ENCODE measurements at places on chromosomes 3 and 15.
A peak's percentile ranks its signal among the peaks of the same experiment; 100 is the strongest.

DNA sequence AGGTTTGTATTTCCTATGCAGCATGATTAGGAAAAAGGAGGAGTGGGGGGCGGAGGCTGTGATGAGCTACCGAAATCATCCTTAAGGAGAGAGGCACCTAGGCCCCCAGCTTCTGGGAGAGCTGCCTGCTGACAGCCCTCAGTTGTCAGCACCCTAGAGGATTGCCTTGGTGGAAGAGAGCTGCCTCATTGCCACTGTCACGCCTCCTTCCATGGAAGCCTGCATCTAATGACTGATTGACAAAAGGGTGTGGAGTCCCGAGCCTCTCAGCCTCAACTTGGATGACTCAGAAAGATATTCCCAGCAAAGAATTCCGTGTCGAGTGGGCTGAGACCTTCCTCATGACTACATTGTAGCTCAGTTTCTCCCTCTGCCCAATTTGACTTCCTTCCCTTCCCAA is 320.4 kb upstream of the PROK2 start:
- no peak for DNase-seq

DNA sequence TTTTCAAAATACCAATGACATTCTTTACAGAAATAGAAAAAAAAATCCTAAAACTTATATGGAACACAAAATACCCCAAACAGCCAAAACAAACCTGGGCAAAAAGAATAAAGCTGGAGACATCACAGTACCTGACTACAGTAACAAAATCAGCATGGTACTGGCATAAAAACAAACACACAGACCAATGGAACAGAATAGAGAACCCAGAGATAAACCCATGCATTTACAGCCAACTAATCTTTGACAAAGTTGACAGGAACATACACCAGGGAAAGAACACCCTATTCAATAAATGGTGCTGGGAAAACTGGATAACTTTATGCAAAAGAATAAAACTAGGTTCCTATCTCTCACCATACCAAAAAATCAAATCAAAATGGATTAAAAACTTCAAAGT is 36.4 kb downstream of the SCAPER start:
- DNase-seq: no peak

- no peak for DNase-seq
These were observed 6.6 kb downstream of the FSIP1 start for GRCh38 chr15:39776068-39776467.

DNA sequence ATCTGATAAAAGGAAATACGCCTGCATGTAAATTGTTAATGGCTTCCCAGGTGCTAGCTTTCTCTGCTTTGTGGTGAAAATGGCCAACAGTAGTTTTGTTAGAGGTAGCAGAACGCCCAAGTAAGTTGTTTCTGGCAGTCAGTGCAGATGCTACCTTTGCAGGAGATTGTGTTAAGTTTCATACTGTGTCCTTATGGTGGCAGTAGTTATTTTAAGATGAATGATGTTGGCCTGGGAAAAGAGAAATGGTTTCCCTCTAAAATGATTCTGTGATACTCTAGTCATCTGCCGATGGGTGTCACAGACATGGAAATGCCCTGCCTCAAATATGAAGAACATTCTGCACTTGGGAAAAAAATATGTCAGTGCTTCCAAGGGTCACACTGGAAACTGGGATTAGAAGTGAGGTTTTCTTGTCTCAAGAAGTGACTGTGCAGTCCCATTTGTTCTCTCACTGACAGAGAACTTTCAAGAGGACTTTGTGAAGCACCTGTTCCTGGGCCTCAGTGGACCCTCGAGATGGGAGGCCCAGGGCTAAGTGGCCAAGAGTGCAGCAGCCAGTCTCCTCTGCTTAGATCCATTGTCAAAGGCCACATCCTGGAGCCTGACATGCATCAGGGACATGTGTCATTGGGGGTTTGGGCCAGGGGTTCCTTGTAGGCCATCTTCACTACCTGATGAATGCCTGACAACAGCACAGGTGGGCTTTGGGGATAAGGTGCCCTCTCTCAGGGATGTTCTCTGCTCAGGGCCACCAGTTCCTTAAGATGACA is 393.3 kb downstream of the CACNA2D3 start:
- no peak for DNase-seq

GRCh38 chr15:69394556-69395282 is 19.4 kb upstream of the KIF23 start:
- DNase-seq: peak; percentile 75

DNA sequence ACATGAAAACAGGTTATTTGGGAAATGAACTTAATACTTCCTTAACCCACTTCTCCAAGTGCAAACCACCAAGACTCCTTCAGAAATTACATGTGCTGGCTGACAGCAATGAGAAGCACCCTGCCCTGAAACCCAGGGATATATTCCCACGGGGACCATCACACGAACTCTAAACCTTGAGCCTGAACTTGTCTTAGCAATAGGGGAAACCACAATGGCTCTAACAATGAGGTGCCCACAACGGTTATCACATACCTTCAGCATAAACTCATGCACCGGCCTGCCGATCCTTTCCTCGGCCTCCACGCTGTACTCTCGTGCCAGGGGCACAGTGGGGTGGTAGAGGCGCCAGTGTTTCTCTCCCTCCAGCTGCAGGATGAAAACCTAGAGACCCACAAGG is 13.4 kb downstream of the RIOX2 start:
- DNase-seq: no peak

DNA sequence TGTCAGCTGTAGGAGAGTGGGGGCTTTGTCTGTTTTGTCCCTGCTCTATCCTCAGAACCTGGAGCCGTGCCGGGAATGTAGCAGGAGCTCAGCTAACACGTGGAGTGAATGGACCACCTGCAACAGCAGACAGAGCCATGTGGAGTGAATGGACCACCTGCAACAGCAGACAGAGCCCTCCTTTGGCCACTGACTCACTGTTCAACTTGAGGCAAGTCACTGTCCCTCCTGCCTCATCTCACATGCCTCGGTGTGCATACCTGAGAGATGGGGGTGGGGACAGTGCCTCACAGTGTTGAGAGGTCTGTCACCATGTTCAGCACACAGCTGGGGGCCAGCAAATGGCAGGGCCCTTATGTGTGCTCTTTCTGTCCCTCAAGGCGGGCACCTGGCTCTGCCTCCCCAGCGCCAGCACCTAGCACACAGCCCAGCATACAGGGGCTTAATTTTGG is 27.9 kb downstream of the FEM1B start:
- no peak for DNase-seq

DNA sequence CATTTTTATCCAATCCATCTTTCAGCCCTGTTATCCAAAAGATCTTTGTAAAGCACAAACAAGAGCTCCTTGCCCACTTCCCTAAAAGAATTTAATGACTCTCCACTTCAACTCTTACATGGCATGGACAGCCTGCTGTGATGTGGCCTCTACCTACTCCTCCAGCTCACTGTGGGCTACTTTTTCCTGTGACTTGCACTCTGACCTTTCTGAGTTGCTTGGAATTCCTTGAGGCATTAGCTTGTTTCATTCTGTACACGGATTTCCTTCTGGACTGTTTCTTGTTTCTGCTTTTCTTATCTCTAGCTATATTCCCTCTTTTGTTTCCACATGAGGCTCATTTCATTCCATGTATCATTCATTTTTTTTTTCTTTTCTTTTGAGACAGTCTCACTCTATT is 15.2 kb downstream of the QTRT2 start:
- DNase-seq: no peak

GRCh38 chr3:70832089-70832833 is 519.8 kb upstream of the MDFIC2 start:
- no peak for DNase-seq

GRCh38 chr3:189756582-189757078 is 125.4 kb downstream of the TP63 start:
- DNase-seq: no peak

DNA sequence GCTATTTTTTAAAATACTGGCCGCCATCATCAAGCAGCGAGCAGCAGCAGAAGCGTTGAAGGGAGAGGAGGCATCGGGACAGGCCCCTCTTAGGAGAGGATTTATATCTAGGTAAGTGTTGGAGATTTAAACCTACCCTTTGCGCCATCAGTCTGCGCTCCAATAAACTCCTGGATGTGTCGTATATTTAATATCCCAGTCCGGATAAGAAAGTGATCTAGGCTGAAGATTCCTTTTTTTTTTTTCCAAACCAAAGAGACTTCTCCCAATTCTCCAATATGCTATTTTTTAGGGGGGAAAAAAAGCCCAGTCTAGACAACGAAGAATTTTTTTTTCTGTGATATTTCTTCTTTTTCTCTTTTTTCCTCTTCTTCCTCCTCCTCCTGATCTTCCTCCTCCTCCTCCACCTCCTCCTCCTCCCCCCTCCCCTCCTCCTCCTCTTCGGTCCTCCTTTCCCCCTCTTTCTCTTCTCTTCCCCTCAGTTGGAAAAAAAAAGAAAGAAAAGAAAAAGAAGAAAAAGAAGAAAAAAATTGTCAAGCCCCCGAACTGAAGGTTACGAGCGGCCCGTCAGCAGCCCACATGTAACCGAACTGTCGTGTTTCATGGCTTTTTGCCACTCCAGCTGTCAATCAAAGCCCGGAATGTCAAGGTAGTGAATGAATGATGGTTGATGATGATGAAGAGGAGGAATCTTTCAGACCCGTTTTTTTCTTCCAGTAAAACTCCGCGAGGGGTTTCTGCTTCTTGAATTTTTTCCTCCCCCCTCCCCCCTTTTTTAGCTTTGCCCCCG is 835 bp downstream of the MEIS2 start:
- no peak for DNase-seq

DNA sequence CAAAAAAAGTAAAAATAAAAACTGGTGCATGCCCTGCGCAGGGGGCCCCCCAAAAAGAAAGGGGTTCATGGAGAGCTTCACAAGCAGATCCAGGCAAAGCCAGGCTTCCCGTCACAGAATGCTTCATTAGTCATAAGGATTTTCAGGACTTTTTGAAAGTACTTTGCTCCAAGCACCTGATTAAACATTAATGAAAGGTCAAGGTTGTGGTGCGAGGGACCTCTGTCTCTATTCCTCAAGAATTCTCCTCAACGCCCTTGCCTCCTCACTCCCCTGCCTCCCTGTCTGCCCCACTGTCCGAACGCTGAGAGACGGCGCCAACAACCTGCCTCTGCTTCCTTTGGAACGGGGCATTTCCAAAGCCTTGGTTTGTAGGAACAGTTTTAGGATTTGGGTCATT is 240.1 kb upstream of the IGF1R start:
- no peak for DNase-seq

DNA sequence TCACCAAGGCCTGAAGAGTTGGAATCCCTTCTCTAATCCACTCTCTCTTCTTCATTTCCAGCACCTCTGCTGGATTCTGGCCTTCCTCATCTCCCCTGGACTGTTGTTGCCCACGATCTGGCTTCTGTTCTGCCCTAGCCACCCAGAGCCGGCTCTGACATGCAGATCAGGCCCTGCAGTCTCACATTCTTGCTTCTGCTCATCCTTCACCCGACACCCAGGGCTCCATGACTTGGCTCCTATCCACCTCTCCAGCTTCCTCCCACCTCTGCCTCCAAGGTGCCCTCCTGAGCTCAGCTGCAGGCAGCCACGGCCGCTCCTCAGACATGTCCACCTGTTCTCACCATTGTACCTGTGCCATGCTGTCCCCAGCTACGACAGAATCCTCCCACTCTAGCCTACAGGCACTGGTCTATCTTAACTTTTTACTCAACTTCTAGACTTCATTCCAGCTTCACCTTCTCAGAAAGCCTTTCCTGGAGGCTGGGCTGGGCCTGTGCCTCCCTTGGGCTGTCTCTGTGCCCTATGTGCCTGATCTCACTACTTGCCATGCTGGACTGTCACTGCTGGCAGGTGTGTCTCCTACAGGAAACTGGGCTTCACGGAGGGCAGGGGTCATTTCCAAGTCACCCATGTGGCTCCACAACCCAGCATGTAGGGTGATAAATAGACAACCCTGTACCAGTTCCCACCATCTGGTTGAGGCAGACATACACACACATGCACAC is 16.0 kb upstream of the TBC1D21 start:
- DNase-seq: no peak

DNA sequence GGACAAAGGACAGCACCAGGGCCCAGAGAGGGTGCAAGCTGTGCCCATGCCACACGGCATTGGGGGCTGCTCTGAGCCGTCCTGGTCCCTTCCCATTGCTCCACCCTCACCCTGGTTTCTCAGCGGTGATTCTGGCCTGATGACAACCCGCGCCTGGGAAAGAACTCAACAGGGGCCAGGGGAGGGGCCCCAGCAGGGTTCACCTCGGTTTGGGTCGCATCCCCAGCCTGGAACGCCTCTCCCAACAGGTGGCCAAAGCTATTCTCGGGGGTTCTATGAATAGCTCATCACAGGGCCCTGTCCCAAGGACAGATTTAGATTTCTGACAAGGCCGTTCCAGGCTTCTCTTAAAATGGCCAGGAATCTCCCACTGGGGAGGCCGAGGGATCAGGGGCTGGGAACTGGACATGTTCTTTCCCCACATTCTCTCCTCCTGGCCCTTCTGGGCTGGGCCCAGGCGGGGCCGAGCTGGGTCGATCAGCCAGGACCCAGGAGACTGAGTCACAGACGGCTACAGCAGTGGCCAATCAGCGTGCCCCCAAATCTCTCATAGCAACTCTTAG is 17.9 kb downstream of the GRIP2 start:
- no peak for DNase-seq

- no peak for DNase-seq
These were observed 70.1 kb upstream of the VEPH1 start for GRCh38 chr3:157573281-157573680.

GRCh38 chr3:46062679-46063078 is 35.4 kb upstream of the XCR1 start:
- no peak for DNase-seq

DNA sequence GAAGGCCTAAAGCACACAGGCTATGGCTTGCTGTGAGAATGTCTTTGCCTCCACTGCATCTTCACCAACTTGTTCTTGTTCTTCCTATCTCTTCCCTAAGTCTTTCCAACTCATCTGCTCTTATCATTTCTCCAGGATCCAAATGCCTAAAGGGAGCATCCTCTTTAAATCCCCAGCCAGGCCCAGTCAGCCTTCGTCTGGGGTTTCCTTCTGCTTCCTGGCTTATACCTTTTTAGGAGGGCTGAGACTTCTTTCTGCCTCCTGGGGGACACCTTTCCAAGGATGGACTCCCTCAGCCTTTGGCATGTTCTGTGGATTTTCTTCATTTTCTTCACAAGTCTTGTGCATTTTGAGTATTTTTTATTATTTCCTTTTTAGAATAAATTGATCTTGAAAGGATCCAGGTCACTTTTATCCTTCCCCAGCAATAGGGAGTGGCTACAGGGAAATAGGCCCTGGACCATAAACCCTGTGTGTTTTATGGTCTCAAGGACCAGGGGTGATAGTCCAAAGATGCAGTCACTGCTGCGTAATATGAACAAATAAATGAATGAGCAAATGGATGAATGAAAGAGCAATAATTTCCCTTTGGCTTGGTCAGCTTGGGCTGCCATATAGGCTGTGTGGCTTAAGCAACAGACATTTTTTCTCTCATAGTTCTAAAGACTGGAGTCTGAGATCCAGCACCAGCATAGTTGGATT is 122.1 kb upstream of the LRIG1 start:
- DNase-seq: no peak
